ENCODE measurements at places on chromosomes 3 and 15.

- DNase-seq: no peak
Measured at GRCh38 chr3:12935023-12935860, 93.9 kb upstream of the RPL32 start.

DNA sequence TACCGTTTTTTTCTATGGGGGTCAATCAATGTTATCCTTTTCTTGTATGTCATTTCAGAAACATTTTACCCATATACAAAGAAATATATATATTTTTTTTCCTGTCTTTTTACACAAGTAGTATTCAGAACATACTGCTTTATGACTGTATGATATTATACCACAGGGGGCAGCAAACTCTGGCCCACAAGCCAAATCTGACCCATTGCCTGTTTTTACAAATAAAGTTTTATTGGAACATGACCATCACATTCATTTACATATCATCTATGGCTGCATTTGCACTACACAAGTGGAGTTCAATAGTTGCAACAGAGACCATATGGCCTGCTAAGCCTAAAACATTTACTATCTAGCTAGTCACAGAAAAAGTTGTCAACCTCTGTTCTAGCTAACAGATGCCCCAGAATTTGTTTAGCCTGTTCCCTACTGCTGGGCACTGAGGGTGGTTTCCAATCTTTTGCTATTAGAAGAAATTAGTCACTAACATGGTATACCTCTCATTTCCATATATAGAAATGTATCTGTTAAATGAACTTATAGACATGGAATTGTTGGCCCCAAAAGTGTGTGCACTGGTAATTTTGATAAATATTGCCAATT is 57.7 kb downstream of the BFSP2 start:
- no peak for DNase-seq

GRCh38 chr3:123005291-123005690 is 22.3 kb downstream of the SEMA5B start:
- DNase-seq: no peak

GRCh38 chr3:128103136-128103676 is 20.4 kb downstream of the RUVBL1 start:
- DNase-seq: no peak

GRCh38 chr15:72902245-72902918 is 118.8 kb upstream of the ADPGK start:
- no peak for DNase-seq

DNA sequence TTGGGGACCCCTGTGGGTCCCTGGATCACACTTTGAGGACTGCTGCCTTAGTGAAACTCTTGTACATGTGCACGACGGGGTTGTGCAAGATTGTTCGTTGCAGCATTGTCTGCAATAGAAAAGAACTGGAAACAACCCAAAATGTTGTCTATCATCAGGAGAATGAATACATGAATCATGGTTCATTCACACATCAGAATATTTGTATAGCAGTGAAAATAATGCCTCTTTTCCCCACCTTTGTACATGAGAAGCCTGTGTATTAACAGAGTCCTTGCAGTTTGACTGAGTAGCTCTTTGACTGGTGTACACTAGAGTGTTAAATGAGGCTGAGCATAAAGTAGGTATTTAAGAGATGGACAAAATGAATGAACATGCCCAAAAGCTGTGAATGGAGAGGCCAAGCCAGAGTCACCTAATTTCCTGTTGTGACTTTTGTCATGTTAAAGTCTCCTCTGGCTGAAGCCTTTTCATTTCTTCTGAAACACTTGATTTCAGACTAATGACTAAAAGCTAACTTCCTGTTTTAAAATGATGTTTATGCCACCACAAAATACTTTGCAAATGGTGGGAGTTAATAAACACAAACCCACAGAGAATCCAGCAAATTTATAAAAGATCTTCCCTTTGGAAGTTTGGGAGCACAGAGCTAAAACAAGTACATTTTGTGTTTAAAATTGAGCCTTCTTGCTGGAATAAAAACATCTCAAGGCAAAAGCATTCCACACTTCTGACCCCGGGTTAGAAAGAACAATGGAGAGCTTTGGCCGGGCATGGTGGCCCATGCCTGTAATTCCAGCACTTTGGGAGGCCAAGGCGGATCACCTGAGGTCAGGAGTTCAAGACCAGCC is 20.6 kb upstream of the USP3 start:
- no peak for DNase-seq

DNA sequence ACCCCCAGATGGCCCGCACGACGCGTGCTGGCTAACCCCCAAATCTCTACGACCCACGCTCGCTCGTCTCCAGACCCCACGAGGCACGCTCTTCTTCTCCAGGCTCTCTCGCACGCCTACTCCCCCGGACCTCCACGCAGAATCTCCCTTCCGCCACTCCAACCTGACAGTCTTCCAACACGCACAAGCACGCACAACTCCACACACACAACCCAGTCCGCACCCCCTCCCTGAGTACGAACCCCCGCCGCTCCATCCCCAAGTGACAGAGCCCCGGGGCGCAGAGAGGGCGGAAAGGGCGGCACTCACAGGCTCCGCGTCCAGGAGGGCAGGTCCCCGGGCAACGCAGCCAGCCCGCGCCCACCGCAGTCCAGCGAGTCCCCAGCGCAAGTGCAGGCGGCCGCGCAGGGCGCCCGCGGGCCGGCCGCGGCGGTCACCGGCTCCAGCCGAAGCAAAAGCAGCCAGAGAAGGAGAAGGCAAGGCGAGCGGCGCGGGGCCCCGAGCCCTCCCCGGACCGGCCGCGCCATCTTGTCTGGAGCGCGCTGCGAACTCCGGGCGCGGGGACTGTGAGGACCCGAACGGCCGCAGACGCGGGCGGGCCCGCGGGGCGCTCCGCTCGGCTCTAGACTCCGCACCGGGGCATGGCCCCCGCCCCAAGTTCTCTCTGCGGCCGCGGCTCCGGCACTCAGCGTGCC is 794 bp downstream of the LRIG1 start:
- DNase-seq: no peak

DNA sequence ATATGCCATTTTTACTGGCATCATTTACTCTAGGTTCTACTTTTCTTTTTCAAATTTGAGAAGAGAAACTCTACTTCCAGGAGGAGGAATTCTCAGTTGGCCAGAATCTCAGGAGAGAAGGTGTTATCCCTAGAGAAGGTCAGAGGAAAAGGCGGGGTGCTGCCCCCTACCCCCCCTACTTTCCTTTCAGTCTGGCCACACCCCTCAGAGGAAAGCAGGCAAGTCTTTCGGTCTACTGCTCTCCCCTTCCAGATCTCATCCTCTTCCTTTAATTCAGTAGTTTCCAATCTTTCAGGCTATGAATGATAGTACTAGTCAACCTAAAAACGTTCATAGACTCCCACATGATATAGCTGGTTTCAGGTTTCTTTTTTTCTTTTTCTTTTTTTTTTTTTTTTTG is 366.5 kb upstream of the TBL1XR1 start:
- no peak for DNase-seq

GRCh38 chr3:138938877-138939560 is 7.9 kb downstream of the FOXL2 start:
- no peak for DNase-seq

GRCh38 chr3:10883478-10884234 is 67.6 kb downstream of the SLC6A11 start:
- no peak for DNase-seq

- no peak for DNase-seq
Measured at GRCh38 chr15:74400313-74400860, 32.9 kb upstream of the CYP11A1 start.

GRCh38 chr3:175646865-175647264 is 787.7 kb downstream of the NAALADL2 start:
- DNase-seq: no peak

- no peak for DNase-seq
Measured at GRCh38 chr3:125179143-125179883, 33.2 kb downstream of the SLC12A8 start.
